Breast epithelium (tissue), 4 donors: ENCODE measurements at places on chromosomes 6 and 20. TPM values are rescaled to one million over a fixed set of nuclear protein-coding genes. Genes with fewer than 3 reads are reported as not detected.
A peak's percentile ranks its signal among the peaks of the same experiment; 100 is the strongest.

DNA sequence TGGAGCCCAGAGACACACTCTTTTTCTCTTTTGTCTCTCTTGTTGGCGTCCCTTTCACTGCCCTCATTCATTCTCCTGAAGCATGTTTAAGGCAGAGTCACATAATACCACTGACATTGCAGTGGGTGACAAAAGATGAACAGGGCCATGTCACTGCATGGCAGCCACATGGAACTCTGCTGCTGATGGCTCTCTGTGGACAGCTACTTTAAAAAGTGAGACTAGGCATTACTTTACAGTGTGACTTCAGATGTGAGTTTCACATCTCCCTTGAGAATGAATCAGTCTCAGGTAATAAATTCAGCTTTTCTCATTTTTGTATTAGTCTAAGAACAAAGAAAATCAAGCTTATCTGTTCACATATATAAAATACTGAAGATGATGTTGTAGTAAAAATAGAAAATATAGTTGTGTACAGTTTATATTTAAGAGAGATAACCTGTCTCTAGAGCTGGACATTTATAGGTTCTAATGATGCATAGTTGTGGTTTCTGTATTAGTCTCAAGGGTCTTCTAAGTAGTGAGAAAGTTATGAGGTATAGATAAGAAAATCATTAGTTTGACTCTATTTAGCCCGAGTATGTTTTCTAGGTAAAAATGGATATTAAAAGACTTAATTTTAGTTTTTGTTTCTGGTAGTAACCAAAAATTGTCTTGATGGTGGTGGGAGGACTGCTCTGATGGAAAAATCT is 6.1 kb downstream of the MRS2 start:
- no peak for DNase-seq

DNA sequence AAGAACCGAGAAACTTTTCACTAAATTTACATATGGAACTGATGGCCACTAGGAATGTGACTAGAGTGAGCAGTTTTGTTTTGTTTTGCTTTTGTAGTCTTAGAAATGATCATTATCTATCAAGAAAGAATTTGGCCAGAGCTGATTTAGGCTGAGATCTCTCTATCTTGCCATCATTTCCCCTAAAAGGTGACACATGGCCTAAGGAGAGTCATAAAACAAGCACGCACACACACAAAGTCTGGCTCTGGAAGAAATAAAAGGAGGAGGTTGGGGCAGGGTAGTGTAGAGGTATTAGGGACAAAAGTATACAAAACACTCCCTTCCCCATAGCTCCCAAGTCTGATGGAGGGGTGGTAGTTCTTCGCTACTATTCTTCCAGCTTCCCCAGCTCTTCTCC is 56.4 kb downstream of the RIPOR2 start:
- no peak for DNase-seq

DNA sequence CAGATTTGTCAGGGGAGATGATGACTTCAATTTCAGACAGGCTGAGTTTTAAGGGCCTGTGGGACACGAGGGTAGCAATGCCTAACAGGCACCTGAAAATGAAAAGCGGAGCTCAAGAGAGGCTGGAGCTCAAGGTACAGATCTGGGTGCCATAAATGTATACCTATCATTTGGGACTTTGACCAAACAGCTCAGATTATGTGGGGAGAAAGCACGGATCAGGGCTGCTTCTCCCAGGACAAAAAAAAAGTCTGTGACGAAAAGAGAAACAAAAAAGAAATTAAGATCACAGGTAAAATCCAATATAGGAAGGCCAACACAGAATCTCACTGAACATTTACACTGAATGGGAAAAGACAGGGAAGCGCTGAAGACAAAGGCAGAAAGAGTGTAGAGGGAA is 1.9 kb downstream of the PRELID3B start:
- DNase-seq, result no peak

GRCh38 chr20:40777653-40778052 is 88.6 kb upstream of the MAFB start:
- DNase-seq, result no peak

DNA sequence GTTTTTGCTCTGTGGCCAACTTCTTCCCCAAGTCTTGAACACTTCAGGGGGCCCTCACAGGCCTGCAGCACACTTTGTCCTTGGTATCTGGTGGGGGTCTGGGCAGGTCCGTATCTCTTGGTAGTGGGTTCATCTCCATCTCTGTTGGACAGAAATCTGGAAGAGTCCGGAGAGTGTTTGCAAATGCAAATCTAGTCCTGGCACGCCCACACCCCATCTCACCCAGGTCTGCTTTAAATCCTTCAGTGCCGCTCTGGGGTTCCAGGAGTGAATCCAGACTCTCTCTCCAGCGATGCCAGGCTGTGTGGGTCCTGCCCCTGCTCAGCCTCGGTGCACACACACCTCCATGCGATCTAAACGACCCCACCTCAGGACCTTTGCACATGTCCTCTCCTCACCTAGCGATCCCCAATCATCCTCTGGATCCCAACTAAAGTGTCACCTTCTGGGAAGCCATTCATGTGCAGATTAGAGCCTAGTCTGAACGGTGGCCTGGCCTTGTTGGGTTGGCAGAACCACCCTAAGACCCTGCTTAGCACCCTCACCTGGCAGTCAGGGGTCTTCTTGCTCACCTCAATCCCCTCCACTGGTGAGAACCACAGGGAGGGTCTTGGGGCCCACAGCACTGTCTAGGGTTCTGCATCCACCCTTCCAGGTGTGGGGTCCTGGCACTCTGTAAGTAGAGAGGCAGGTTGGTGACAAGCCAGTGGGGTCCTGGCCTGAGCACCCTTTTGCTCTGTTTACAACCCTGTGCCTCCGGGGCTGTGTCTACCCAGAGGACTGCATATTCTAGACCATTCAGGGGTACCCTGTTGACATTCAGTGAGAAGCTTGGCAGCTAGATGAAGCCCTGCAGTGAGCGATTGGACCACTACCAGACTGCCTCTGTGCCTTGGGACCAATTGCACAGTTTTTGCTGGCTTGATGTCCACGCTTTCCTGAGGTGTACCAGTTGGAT is 100.8 kb downstream of the SYCP2 start:
- DNase-seq, result no peak

- no peak for DNase-seq
Observed at GRCh38 chr6:160116411-160116810, 5.2 kb upstream of the SLC22A1 start.

DNA sequence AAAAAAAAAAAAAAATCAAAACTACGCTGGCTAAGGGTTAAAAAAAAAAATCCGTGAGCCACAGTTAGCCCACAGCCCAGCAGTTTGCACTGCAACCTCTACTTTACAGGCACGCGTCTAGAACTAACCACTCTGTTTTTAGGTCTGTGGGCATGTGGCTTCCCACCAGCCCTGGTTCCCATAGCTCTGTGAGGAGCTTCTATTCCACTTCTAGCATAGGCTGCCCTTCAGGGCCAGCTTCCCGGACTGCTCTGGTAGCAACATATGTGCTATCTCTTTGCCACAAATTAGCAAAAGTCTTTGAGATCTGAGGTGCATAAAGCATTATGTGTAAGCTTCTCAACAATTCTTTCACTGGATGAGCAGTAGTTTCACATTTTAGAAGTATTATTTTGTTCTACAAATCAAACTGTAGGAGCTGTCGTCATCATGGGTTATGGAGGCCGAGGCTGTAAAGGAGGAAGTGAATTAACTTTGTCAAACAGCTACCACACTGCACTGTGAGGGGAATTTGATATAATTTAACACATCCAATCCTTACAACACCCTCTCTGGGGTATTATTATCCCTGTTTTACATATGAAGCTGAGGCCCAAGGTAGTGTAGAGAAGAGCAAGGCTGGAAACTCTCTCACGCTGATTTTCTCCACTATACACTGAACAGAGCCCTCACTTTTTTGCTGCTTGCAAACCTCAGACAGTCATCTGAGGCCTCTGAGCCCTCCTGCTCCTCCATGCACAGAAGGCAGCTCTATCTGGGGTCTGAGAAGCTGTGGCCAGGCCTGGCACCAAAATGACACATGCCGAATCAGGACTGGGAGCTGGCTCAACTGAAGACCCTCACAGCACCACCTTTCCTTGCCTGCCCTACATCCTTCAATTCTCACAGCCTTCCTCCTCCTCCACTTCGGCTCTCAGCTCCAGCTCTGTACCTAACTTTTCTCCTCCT is 35.4 kb downstream of the MAN1A1 start:
- DNase-seq, result no peak

DNA sequence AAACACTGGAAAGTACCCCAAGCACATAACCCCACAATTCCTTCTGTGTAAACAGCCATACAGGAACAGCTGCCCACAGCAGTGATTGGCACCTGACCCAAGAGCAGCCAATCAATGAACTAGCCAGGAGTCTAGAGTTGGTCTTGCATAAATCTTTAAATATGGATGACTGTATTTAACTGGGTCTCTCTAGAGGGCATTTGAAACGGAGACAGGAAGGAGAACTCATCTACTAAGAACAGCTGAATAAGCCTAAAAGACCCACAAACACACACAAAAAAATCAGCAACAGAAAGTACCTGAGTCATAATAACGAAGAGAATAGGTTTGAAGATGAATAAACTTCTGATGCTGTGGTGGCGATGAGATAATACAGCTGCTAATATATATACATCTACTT is 49.0 kb upstream of the ASF1A start:
- no peak for DNase-seq

GRCh38 chr6:10412461-10413261 is 2.2 kb downstream of the TFAP2A start:
- peak; percentile 90 for DNase-seq

GRCh38 chr6:121994919-121995318 is 404.5 kb upstream of the HSF2 start:
- no peak for DNase-seq

- DNase-seq, result no peak
Observed at GRCh38 chr20:2873747-2874041, 413 bp downstream of the PTPRA start.

DNA sequence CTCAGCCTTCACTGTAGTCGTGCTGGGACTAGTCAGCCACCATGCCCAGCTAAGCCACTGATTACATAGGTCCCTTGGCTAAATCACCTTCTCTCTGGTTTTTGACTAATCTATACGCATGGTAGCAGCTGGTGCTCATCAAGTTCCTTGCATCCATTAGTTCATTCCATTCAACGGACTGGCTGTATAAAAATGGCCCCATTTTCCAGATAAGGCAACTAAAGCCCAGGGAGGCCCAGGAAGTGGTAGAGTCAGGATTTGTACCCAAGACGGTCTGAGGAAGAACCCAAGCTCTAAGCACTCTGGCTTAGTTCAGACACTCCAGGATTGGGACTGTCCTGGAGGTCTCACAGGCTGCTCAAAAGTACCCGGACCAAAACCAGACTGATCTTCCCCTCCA is 4.9 kb downstream of the E2F1 start:
- DNase-seq, result no peak

- DNase-seq, result no peak
Observed at GRCh38 chr6:100454551-100455229, 10.0 kb downstream of the SIM1 start.

- no peak for DNase-seq
Observed at GRCh38 chr20:10609276-10609675, 64.5 kb downstream of the JAG1 start.

- DNase-seq, result no peak
Observed at GRCh38 chr6:5813625-5814027, 193.1 kb downstream of the NRN1 start.

DNA sequence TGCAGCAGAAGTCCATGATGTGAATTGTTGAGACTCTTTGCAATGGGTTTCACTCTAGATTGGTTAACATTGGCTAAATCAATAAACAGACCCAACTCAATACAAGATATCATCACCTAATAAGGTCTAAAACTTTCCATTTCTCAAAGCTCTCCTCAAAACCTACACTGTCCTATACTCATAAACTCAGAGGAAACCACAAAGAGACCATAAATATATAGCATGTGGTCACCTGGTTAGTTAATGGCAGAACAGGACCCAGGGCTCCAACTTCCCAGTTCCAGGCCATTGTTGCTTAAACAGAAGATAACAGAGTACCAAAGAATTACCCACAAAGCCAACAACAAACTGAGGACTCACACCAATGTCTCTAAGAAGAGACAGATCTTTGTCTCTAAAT is 12.0 kb downstream of the RTN4IP1 start:
- DNase-seq, result no peak

GRCh38 chr6:4426968-4427367 is 291.6 kb upstream of the ECI2 start:
- no peak for DNase-seq

DNA sequence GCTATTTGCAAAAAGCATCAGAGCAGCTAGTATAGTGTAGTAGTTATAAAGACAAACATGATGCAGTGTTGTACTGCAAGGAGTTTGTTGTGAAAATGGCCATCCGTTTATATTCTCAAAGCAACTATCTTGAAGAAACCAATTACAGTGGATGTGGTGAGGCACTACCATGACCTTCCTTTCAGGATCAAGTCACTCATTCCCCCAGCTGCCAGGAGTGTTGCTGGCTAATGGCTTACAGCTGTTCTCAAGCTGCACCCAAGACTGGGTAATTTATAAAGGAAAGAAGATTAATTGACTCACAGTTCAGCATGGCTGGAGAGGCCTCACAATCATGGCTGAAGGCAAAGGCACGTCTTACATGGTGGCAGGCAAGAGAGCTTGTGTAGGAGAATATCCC is 29.0 kb downstream of the ADGRF4 start:
- DNase-seq, result no peak

- no peak for DNase-seq
Observed at GRCh38 chr6:56531839-56532595, 110.7 kb downstream of the DST start.

- DNase-seq, result no peak
Observed at GRCh38 chr20:59774204-59774641, 159.2 kb downstream of the SYCP2 start.

DNA sequence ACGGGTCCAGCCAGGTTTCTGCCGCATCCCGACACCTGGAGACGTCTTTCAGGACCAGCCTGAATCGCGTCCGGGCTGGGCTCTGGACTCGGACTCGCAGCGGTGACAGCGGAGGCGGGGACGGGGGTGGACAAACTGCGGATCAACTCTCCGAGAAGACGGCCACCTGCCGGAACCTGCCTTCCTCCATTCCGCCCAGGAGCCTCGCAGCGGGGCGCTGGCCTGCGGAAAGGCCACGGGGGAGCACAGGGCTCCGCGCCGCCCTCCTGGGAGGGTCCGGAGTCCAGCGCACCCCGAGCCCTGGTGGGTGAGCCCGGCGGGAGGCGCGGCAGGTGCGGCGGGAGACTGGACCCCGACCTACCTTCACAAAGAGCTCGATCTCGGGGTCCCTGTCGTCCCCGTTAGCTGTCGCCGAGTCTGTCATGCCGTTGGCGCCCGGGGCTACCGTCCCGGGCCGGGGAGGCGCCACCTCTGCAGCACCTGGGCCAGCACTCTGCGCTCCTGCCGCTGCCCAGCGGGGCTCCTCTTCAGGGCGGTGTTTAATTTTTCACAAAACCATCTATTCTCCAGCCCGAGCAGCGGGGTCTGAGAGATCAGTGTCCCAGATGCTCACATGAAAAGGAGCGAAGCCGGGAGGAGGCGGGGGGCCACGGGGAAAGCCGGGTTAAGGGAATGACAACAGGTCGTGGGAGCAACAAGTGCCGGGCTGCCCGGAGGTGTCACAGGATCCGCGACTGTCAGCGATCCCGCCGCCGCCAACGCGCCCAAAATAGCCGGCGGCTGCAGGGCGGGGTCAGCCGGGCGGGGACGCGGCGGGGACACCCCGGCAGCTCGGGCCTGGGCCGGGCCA is at the start of gene CLIC5:
Gene CLIC5, minus strand, starts transcription at position 742 of the 850 bp plus-strand sequence. Its CDS starts 318 bp downstream, at position 424.
- DNase-seq, result peak; percentile 22

- DNase-seq, result no peak
Observed at GRCh38 chr20:4122926-4123325, 107.6 kb upstream of the RNF24 start.

TFAP2C gene
- total RNA-seq, result 24.9 TPM

LAMA4 gene
- total RNA-seq, result 142 TPM

VSX1 gene
- total RNA-seq, result not detected

CSTF1 gene
- 53.4 TPM for total RNA-seq

DACT2 gene
- total RNA-seq, result 0.32 TPM

OR2H2 gene
- not detected for total RNA-seq

HLA-DPA1 gene
- 51.8 TPM for total RNA-seq

ARMC12 gene
- total RNA-seq, result 0.29 TPM

THBS2 gene
- total RNA-seq, result 145 TPM
